ENCODE measurements at places on chromosomes 3 and 15.

GRCh38 chr3:133693821-133694220, 32.1 kb upstream of the TOPBP1 start:
- DNase-seq = no peak

DNA sequence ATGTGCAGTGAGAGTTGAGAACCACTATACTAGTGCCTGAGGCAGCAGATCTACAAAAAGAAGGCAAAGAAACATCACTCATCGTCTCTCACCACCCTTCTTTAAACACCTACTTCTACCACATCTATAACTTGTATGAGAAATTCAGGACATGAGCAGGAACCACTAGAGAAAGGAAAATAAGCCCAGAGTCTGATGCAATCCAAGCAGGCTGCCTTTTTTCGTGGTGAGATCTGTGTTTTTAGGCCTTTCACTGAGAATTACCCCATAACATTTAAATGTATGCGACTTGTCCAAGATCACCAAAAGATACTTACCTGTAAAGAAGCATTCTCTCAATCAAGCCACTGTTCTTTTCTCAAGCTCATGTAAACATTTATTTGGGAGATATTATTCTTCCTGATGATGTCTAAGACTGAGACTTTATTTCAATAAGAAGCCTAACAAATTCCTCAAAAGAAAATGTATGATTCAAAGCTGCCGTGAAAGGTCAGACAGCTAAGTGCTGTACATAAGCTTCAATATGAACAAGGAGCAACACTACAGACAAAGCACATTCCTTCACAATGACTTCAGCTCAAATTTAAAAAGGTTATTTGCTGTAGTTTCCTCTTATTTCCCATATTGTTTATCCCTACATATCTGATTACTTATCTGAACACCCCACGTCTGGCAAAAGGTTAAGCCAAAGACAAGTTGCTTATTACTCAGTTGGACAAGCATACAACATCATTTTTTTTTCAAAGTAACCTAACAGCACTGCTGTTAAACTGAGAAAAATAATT, 16.5 kb downstream of the SPICE1 start:
- no peak for DNase-seq

DNA sequence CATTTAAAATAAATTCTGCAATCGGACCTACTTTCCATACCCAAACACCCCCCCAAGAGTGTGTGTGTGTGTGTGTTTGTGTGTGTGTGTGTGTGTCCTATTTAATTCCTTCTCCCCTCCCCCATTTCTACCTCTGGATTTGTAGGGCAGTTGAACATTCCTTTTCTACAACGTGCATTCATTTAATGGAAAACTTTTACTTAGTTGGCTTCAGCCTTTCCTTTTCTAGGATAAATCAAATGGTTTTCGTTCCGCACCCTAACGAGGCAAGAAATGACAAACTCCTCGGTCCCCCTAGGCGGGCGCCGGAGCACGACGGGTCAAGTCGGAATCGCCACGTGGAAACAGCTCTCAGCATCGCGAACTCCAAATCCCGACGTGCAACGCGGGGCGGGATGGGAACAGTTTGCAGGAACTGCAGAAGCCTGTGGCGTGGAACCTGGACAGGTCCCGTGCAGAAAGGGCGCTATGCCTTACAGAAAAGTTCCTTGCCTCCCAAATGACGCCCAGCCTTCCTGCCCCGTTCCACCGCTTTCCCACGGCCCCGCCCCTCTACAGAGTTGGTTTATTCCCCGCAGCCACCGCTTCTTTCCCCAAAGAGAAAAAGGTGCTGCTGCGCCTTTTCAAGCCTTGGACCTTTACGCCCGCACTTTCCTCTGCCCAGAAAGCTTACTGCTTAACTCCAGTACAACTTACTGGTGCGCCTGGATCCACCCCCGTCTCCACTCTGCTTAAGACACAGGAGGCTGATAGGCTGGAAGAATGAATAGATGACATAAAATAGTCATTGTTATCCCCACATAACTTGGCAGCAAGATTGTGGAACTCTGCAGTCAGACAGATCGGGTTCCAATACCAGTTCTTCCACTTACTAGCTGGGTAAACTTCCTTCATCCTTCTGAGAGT, 1.1 kb upstream of the EIF2B5 start:
- DNase-seq = peak; percentile 39

GRCh38 chr3:132874701-132875100, 152.5 kb upstream of the NPHP3 start:
- no peak for DNase-seq

DNA sequence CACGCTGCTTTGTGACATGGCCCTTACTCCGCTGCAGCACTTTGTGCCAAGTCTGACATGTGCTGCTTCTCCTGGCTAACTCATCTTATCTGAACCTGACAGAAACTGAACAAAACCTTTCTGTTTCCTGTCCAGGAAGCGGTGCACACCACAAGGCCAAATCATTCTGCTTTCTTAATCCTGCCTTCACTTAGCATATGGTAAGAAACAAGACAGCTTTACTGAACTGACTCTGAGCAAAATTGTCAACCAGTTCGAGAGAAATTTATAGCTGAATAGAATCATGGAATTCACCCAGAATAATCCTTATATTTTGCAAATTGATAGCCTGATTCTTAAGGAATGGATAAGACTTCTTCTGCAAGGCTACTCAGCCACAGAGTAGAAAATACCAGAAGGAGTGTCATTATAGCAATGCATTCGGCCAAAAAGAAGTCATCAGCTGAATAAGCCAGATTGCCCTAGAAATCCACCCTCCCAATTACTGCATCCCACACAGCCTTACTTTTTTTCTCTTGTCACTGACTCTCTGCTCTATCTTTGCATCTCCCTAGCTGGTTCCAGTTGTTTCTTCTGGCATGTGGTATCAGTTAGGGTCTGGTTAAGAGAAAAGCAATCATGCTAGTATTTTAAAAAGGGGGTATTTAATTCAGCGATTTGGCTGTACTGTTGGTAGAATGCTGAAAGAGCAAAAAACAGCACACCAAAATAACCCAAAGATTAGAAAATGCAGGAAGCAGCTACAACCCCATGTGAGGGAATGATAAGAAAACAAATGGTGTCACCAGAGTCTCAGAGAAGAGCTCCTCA, 41.6 kb upstream of the STRIT1 start:
- DNase-seq = no peak

GRCh38 chr15:63051156-63052066, 8.9 kb downstream of the TPM1 start:
- no peak for DNase-seq

- no peak for DNase-seq
These were observed 171.1 kb upstream of the PROK2 start for GRCh38 chr3:71956069-71956340.

DNA sequence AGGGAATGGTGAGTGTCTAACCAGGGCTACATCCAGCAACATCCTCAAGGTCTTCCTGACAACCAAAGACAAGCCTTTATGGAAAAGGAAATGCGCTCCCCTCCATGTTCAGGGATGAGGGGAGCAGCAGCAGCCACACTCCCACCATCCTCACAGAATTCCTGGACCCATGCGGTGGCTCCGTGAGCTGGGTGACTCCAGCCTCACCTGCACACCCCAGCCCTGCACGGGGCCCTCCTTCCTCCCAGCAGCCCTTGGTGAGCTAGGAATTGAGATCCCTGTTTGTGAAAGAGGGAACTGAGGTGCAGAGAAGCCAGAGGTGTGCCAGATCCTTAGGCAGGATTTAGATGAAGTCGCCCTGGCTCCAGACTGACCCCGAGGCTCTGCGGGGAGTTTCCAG, 52.3 kb downstream of the GRIP2 start:
- DNase-seq = no peak

DNA sequence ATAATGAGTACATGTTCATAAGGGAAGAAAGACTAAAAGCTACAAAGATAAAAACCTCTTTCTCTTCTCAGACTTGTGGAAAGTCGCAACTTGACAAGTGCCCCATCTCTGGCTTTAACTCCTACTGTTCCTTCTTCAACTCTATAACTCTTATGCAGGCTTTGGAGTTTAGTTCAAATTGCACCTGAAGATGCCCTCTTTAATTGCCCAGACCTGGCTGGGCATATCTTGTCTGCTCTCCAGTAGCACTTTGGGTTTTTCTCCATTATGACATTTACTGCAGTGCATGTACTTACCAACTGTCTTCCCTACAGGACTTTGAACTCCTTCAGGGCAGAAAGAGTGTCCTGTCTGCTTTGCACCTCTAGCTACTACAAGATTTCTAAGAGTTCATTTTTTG, 32.4 kb downstream of the DGKG start:
- no peak for DNase-seq

DNA sequence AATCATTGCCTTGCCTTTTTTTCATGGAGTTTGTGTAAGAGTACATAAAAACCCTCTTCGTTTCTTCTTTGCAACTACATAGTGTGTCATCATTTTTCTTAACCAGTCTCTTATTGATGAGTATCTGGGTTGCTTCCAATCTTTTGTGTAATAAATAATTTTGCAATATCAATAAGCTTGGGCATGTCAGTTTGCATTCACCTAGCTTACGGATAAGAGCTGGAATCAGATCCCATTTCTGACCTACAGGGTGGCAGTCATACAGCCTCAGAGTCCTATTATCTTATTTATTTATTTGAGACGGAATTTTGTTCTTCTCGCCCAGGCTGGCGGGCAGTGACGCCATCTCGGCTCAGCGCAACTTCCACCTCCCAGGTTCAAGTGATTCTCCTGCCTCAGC, 18.3 kb downstream of the ANP32A start:
- DNase-seq = no peak

DNA sequence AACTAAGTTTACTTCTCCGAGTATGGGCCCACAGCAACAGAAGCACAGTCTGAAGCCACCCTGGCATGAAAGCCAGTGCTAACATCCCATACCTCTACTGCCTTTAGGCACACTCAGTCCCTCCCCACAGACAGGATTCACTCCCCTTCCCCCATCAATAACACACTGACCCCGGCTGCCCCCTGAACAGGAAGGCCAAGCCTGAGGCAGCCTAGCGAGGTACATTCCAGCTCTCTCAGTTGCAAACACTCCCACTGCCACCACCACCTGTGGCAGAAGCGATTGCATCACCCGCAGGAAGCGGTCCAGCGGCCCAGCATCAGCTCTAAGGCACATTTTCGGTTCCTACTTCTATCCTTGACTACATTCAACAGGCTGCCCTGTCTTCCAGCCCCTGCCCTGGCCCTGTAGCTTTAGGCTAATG, 7.0 kb upstream of the BMF start:
- DNase-seq = no peak

GRCh38 chr3:124854009-124854408, 33.2 kb downstream of the ITGB5 start:
- no peak for DNase-seq

DNA sequence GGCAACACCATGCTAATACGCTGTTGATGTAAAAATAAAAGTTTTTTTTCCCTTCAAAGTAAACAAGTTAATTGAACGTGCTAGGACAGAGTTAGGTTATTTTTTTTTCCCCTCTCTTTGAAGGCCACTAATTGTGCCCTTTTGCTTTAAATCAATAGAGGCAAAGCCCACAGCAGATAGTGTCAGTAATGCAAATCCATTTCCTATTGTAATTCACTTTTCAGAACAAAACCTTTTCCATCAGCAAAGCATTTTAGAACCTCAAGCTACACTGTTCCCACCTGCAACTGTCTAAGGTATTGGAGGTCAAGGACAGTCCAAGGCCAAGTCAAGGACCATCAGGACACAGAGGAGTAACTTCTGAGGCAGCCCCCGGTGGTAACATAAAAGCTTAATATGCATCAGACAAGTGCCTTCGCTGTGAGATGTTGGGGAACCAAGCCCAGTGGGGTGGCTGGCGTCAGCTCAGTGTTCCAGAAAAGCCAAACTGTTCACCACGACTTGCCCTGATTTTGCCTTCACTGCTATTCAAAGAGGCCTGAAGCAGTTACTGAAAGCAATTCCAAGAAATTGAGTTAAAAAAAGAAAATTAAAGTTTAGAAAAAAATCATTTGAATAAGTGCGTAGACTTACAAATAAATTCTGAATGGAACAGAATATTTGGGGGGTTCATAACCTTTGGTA, 65.8 kb upstream of the ICE2 start:
- no peak for DNase-seq

DNA sequence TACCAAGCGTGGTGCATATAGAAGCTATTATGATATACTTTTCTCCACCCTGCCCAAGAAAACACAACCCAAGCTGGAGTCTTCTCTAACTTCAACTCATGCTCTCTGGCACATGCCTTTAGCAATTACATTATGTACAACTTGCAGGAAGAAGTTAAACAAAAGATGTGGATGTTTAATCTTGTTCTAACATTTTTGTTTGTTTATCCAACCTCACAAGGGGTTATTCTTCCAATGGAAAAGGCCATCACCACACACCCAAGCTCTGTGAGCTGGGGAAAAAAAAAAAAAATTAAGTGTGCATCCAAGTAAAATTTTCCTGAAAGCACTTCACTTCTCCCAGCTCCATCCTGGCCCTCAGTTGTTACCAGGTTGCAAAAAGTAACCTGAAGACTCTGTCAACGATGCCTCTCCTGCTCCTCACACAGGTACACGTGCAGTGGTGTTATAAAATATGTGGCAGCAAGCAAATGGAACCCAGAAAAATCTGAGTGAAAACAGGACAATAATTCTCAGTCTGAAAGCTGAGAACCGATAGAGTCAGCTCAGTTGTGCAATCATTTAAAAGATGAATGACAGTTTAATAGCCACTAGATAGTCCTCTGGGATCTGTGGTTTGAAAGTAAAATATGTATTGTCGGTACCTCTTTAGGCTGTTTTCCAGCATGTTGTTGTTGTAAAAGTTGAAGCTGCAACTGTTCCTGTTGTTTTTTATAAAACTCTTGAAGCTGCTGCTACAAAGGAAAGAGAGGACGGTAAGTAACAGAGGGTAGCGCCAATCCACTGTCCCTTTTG, 531.4 kb downstream of the FOXP1 start:
- DNase-seq = no peak

- no peak for DNase-seq
These were observed 841.4 kb downstream of the NSUN3 start for GRCh38 chr3:94904156-94904674.

DNA sequence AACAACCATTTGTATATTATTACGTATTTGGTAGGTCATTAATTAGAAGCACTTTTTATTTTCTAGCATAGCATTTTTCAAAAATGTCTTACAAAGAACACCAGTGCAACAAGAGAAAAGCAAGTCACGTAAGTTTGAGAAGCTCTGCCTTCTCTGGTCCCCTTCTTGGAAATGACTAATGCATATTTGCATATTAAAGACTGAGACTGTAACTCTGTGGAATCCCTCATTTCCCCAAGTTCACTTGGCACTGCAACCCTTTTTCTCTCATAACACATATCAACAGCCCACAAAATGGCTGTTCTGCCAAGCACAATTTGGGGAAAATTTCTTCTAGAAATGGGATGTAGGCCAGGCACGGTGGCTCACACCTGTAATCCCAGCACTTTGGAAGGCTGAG, 176.3 kb downstream of the ERC2 start:
- no peak for DNase-seq

GRCh38 chr15:81562986-81563385, 189.0 kb upstream of the TMC3 start:
- no peak for DNase-seq

GRCh38 chr3:12845811-12846210, 4.4 kb upstream of the RPL32 start:
- no peak for DNase-seq

- no peak for DNase-seq
These were observed 34.9 kb upstream of the NRROS start for GRCh38 chr3:196604548-196604947.

Data from thoracic aorta (tissue), 2 donors.